ENCODE measurements at places on chromosomes 2 and 18.

- peak; percentile 38 for DNase-seq
These were observed 24.6 kb upstream of the ACAA2 start for GRCh38 chr18:49837889-49838288.

DNA sequence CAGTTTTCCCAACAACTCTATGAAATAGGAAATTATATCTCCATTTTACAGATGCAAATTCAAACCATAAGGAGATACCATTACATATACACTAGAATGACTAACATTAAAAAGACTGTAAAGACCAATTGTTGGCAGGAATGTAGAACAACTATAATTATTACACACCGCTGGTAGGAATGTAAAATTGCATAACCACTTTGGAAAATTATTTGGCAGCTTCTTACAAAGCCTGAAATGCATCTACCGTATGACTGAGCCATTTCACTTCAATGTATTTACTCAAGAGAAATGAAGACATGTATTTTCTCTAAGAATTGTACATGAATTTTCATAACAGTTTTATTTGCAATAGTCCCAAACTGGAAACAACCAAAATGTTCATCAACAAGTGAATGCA, 189.1 kb upstream of the BCL2L11 start:
- DNase-seq: peak; percentile 73

DNA sequence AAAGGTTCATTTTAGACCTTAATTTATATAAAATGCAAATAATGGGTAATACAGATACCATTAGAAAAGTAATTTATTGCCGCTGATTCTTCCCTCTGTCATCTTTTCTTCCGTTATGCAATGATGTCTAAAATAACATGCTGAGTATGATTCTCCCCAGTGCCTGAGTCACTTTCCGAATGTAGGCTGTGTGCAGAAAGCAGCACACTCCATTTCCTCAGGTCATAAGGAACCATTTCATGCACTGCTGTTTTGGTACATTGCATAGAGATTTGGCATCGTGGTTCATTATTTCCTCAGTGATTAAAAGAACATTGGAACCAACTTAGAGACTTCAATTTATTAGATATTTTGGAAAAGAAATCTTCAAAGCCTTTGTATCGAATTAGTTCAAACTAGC, 173.5 kb downstream of the CDH2 start:
- peak; percentile 61 for DNase-seq

DNA sequence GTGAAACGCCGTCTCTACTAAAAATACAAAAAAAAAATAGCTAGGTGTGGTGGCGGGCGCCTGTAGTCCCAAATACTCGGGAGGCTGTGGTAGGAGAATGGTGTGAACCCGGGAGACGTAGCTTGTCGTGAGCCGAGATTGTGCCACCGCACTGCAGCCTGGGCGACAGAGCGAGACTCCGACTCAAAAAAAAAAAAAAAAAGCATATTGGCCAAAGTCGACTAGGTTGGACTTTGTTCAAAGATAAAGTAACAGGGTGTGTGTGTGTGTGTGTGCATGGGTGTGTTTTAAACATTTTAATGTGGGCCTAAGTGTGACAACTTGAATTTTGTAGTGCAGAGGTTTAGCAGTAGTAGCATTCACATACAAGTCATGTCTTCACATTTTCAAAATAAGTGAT, 11.7 kb downstream of the GEMIN6 start:
- no peak for DNase-seq

DNA sequence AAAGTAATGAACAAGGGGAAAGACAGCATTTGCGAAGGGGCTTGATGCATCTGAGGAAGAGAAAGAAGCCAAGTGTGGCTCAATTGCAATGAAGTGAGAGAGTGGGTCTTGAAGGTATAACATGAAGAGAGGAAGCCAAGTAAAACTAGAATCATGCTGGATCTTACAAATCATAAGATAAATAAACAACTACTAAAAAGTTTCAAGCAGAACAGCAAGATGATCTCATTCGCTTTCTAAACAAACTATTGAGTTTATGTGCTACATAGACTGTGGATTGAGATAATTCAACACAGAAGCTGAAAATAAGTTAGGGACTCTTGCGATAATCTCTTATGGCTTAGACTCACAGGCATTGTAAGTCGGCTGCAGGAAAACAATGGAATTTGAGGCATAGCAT, 1310.5 kb upstream of the NRXN1 start:
- no peak for DNase-seq

DNA sequence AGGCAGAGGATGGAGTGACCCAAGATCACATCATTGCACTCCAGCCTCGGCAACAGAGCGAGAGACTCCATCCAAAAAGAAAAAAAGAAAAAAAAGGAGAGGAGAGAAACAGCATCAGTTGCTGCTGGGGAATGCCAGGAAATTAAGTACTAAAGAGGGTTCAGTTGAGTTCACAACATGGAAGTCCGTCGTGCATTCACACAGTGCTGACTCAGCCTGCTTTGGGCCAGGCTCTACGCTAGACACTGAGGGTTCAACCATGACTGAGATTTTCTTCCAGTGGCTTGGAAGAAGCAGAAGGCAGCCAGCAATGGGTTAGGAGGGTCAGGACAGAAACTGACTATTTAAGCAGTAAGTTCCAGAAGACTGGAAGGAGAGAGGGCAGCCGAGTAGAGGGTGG, 108.8 kb downstream of the FMNL2 start:
- no peak for DNase-seq

DNA sequence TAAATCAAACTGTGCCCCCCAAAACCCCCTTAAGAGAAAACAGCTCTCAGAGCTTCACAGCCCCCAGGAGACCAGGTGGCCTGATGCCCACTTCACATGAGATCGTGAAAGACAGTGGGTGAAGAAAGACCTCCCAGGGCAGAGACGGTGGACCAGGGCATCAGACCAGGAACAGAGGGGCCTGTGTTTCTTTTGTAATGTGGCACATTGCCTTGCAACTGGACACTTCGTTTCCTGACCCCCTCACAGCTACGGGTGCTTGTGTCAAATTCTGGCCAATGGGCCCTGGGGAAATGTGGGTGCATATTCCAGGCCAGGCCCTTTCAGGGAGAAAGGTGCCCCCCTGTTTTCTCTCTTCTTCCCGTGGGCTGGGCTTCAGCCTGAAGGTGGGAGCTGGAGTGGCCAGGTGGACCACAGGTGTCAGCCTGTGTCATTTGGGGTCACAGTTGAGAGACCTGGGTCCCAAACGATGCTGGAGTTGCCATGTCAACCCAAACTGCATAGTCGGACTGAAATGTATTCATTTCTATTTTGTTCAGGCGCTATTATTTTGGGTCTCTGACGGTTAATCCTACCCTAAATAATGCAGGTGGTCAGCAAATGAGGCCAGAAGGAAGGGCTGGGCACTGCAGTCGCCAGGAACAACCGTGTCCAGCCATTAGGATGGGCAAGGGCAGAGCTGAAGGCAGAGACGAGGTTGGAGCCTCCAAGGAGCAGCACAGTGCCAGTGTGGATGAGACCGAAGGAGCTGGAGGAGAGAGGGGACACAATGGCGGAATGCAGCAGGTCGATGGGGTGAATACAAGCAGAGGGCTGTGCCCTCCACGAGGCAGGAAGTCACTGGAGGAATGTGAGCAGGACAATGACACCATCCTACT, 338.2 kb downstream of the EIPR1 start:
- no peak for DNase-seq

- DNase-seq: no peak
These were observed 158.9 kb downstream of the DPP4 start for GRCh38 chr2:161915121-161915520.

- no peak for DNase-seq
These were observed 222.2 kb downstream of the BCL11A start for GRCh38 chr2:60331115-60331809.

DNA sequence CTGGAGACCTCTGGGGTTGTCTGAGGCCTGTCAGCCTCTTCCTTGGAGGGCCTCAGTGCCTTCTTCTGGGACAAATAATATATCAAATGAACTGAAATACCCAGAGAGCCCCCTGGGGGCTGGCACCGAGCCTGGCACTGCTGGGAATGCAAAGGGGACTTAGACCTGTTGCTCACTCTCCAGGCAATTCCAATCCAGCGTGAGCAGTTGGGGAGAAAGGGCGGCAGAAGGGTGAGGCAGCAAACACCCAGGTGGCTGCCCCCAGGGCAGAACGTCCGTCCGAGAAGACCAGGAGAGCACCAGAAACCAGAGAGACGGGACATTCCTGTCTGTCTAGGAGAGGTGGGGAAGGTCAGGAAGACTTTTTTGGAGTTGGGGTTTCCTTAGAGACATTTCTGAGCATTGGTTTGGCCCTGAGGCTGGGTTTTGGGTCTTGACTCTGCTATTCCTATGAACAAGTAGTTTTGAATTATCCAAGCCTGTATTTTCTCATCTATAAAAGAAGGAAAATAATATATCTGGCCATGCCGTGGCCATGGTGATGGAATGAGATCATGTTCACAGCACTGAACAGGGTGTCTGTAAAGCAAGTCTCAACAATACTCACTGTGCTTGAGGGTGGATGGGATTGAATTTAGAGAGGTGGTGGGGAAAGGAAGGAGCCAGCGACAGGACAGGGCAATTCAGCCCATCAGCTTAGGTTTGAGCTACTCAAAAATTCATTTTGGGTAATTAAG, 44.3 kb upstream of the ZBTB7C start:
- DNase-seq: no peak

DNA sequence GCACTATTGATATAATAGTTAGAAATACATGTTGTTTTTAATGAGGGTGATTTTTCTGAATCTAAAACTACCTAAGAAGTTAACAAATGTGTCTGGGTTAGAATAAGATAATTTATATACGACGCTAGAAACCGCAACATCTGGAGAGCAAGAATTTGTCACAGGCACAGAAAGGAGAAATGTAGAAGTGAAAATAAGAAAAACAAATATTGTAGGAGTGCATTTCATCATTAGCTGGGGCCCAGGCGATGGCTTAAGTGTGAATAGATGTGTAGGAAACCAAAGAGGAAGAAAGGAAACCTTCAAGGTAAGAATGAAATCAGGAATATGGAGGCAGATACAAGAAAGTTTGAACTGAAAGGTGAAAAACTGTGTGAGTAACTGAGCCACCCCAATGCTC, 90.3 kb downstream of the LRP2 start:
- no peak for DNase-seq

DNA sequence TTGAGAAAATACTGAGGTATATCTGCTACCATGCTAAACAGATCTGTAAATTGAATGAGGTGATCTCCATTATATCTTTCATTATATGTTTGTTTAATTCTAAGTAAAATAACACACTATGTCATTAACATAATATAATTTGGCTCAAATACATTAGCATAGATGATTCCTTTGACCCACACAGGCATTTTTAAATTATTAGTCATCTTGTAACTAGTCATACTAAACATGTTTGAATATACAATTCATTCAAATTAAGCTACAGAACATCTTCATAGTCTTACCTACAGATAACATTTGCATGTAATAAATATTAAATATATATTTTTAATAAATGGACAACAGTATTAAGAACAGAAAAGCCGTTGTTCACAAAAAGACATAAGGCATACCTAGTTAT, 52.7 kb upstream of the KYNU start:
- DNase-seq: peak; percentile 10

GRCh38 chr2:83941886-83942285, 517.2 kb downstream of the SUCLG1 start:
- DNase-seq: no peak

DNA sequence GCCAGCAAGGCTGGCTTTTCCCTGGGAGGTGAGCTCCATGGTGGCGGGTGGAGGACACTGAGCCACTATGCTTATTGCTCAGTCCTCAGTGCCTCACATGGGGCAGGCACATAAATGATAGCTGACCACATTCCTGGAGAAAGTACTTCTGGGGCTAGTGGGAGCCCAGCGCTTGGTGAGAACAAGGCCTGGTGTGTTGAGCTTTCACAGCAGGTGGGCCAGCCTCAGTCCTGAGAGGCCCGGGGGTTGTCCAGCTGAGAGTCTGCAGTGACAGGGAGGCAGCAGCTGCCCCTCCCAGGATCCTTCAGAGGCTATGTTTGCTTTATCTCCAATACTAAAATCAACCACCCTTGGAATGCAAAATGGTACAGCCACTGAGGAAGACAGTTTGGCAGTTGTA, 217.7 kb downstream of the ZBTB7C start:
- DNase-seq: no peak

DNA sequence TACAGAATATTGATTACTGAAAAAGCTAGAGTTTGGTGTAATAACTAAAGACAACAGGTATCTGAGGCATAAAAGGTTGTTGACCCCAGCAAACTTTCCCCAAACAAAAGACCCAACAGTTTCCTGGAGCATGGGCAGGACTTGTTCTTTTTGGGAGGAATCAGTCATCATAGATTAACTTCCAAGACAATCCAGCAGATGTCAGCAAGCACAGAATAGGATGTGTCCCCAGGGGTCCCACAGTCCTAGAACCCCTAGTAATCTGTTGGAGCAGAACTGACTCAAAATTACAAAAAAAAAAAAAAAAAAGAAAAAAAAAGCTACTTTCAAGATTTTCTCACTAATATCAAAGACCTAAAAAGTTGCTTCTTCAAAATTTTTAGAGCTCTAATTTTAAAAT, 564.7 kb upstream of the SLC39A10 start:
- DNase-seq: no peak

DNA sequence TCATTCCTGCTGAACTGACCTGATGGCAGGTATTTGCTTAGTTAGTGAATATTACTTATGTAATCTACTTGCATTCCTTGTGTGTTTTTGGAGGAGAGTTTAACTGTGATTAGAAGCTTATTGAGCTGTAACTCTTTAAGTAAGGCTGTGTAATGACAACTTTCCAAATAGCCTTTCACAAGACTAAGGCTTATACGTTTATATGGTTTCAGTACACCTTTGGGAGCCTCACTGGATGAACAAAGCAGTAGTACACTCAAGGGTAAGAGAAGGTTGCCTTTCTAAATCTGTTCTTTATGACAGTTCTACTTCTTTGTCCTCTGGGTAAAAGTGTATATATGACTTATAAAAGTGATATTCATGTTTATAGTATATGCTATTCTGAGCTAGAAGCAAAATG, 4.3 kb downstream of the ITPRID2 start:
- no peak for DNase-seq

- DNase-seq: no peak
These were observed 37.8 kb upstream of the IKZF2 start for GRCh38 chr2:213189001-213189899.

- DNase-seq: peak; percentile 91
These were observed 72.0 kb upstream of the ZCCHC2 start for GRCh38 chr18:62450546-62451410.

- DNase-seq: no peak
These were observed 47.7 kb downstream of the GLI2 start for GRCh38 chr2:120783371-120783791.

Measured in MCF 10A (cell line).